ENCODE measurements at places on chromosomes 13 and 19.

DNA sequence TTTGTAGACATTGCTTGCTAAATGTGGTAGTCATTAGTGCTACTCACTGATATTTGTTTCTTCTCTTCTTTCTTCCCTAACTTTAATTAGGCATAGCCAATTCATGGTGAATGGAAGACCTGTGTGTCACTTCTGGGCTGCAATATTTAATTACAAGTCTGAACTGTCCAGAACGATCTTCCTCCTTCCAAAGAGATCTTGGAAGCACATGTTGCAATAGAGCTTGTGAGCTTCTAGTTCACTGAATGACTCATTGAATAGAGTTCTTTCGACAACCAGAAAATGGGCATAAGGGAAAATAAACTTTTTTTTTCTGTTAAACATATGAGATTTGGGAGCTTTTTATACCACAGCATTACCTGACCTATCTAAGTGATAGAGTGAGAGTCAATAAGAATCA, 1264.6 kb downstream of the PCDH9 start:
- no peak for DNase-seq

- no peak for DNase-seq
Observed at GRCh38 chr13:99948907-99949678, 22.5 kb downstream of the ZIC5 start.

DNA sequence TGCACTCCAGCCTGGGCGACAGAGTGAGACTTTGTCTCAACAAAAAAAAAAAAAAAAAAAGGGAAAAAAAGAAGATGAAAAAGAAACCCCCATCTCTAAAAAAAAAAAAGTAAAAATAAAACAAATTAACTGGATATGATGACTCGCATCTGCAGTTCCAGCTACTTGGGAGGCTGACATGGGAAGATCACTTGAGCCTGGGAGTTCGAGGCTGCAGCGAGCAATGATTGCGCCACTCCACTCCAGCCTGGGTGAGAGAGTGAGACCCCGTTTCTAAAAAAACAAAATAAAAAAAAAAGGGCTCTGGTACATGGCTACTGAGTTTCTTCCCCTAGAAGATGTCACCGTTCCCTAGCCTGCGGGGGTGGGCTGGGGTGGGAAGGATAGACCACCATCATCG, 2.4 kb upstream of the CATSPERG start:
- no peak for DNase-seq

DNA sequence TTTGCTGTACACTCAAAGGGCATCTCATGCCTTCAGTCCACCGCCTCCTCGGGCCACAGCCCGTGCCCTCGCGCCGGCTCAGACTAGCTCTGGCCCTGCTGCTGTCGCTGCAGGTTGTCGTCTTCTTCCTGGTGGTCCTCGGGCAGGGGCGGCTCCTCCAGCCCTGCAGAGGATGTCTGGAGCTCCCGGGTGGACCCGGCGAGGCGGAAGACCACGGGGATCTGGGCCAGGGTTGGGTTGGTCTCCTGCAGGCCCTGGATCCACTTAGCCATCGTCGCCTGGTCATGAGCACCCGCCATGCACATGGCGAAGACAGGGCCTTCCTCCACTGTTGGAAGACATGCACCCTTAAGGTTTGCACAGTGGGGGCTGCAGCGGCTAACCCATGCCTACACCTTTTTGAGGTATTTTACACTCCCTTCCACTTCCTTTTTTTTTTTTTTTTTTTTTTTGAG, 489 bp upstream of the ZNF653 start:
- DNase-seq: no peak

GRCh38 chr19:47153266-47153665, 22.6 kb downstream of the SAE1 start:
- no peak for DNase-seq

- DNase-seq: no peak
Observed at GRCh38 chr19:34082289-34083077, 89.8 kb upstream of the LSM14A start.

DNA sequence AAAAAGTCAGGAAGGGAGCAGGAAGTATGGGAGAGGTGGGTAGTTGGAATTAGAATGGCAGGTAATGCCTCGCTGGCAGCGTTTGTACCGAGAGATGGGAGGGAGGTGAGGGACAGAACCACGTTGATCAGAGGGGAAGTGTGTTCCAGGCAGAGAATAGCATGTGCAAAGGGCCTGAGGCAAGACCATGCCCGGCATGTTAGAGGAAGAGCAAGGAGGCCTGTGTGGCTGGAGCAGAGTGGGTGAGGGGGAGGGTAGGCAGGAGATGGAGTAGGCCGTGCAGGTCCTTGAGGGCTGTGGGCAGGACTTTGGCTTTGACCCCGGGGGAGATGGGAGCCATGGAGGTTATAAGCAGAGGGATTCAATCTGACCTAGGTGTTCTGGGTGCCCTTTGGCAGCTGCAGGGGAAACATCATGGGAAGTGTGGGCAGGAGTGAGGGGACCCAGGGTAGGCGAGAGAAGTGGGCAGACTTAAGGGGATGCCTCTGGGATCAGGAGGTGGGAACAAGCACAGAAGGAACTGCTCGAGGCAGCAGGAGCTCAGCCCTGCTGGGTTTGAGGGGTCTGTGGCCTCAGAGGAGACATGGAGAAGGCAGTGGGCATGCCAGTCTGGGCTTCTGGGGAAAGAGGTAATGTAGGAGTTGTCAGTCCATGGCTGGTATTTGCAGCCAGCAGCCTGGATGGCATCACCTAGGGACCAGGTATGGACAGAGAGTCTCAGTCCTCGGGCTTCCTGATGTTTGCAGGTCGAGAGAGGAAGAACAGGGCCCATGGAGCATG, 48.8 kb downstream of the CD320 start:
- no peak for DNase-seq

- DNase-seq: no peak
Observed at GRCh38 chr19:45879971-45880370, 6.0 kb downstream of the IRF2BP1 start.

DNA sequence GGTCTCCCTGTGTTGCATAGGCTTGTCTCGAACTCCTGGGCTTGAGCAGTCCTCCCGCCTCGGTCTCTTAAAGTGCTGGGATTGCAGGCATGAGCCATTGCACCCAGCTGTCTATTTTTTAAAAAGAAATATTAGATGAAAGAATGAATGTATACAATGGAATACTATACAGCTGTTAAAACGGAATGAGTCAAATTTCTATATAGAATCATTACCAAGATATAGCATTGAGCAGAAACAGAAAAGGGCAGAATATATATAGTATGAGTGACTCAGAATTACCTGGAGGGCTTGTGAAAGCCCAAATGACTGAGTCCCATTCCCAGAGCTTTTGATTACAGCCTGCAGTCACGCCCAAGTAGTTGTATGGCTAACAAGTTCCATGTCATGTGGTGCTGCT, 4.4 kb downstream of the DACT3 start:
- DNase-seq: no peak

- DNase-seq: no peak
Observed at GRCh38 chr19:23285948-23286347, 35.8 kb upstream of the ZNF724 start.

DNA sequence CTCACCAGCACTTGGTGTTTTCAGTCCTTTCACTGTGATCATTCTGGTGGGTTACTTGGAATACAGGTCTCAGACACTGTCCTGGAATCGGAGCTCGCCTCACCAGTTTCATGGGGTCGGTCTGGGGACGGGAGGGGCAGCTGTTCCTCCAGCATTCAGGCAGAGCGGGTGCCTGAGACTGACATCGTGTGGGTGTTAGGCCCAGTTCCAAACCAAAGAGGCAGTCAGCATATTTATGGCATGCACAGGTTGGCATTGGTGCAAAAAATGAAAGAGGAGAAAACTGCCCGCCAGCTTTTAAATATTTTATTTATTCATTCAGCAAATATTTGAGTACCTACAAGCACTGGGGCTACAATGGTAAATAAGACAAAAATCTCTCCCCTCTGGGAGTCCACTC, 20.1 kb downstream of the PLEKHF1 start:
- no peak for DNase-seq

- DNase-seq: no peak
Observed at GRCh38 chr13:102233566-102234208, 168.2 kb downstream of the FGF14 start.

DNA sequence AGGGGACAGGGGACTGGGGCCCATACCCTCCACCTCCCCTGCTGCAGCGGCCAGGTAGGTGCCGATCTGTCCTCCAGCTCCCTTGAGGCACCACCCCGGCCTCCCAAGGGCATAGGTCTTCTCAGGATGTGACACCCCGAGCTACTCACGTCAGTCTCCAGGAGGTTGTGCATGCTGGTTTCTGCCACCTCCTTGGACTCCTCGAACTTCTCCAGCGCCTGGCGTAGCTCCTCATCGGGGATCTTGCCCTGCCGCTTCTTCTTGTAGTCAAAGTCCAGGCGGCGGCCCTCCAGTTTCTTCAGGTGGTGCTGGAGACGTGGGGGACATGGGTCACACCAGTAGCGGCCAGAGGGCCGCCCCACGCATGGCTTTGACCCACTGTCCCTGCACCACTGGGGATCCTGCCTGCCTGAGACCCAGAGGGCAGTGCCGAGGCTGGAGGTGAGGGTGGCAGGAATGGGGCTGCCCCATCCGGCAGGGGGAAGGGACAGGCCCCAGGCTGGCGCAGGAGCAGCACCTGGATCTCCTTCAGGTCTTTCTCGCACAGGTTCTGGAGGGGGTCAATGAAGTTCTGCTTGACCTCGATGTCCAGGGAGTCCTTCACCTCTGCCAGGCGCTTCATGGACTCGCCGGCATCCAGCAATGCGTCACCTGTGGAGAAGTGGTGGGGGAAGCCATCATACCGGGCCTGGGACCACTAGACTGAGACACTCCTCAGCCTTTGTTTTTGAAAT, 20.4 kb downstream of the MPND start:
- DNase-seq: no peak

DNA sequence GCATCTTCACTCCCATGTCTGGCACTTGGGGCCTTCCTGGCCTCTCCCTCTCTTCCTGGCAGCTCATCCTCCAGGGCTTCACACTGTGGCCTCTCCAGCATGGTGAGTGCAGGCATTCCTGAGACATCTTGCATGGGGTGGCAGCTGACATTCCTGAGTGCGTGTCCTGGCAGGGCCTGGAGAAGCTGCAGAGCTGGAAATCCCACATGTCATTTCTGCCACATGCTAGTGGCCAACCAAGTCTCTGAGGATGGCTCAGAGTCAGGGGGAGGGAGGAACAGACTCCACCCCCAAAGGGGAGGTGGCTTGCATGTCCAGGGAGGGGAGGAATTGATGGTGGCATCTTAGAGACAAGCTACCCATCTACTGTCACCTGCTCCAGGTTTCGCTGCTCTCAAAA, 41.6 kb upstream of the AMER2 start:
- DNase-seq: no peak

DNA sequence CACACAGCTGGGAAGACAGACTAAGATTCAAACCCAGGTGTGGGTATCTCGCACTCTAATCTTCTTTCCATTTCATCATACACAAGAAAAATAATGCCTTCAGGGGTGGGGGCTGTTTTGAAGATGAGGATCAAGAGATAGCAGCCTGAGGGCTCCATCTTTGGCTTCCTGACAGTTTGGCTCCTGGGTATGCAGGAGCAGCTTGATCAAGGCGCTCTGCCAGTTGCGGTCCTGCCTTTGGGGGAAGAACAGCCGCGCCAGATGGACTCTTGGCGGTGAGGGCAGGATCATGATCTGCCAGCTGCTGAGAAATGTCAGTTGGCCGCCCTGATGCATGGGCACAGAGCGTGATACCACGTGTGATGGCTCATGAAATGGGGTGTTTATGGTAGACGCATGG, 119.1 kb downstream of the IER2 start:
- no peak for DNase-seq

DNA sequence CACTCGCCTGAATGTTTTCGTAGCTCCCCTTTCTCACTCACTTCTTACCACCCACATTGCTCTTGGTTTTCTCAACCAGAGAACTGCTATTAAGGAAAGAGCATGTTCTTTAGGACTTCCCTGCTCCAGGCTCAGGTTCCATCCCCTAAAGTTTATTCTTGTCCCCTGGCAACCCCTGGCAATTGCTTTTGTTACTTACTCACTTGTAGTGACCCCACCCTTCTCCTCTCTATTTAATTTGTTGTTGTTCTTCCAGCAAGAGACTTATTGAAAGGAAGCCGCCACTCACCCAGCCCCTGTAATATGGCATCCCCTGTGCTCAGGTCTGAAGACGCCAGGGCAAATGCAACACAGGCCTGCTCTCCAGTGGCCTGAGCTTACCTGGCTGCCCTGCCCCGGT, 233.7 kb upstream of the SOX21 start:
- DNase-seq: no peak

DNA sequence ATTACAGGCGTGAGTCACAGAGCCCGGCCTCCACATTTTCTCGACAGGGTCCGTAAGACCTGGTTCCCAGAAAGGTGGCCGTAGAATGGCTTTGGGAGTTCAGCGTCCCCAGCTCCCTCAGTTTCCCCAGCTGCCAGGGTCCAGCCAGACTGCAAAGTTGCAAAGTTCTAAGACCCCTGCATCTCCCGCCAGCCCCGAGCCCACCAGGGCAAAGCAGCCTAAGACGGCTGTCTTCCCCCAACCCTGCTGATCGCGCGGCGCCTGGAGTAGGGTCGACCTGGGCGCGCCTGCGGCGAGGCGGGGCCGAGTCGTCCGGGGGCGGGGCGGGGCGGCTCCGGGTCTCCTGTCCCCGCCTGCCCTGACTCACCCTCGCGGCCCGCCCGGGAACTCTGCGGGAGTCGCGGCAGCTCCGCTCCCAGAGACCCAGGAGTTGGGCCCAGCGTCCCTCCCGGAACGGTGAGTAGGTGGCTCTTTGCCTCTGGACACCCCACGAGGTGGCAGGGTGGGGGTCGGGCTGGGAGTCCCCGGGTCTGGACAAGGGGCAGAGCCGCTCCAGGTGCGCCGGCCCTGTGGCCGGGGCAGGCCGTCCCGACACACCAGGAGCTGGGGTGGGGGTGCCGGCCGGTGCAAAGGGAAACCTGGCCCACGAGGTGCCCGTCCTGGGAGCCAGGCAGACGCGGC, at the start of gene LRRC8E:
TSS of gene LRRC8E (plus strand) at position 366 of the 681 bp plus-strand sequence. CDS start 7,094 bp downstream, outside the sequence.
- DNase-seq: peak; percentile 55

DNA sequence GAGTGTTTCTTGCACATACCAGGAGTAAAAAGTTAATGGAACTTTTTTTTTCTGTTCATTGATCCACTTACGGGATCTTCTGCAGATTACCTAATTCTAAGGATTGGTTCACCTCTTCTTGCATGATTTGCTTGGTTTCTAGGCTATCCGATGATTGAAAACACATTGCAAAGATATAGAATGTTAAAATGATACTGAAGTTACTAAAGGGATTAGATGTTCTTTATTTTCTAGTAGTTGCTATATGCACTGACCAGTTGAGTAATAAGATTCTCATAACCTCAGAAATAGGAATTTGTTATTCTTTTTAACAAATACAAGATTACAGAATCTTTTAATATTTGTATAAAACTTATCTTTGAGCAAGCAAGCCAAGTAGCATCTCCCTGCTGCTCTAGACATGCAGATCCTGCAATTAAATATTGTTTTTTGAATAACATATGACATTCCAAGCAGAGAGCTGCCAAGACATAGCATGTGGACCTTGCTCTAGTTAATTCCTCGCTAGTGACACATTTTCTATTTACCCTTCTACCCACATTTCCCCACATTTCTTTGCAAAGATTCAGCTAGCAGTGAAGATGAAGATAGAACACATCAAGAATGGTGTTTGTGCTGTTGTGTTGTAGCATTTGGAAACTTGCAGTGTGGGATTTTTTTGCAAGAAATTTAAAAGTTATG, 51.7 kb upstream of the RNF113B start:
- DNase-seq: no peak

GRCh38 chr19:42178791-42179674, 38.4 kb downstream of the DEDD2 start:
- no peak for DNase-seq

Data from left lobe of liver (tissue), 2 donors.